ENCODE measurements at places on chromosomes 7 and 10. TPM values are rescaled to one million over a fixed set of nuclear protein-coding genes. Genes with fewer than 3 reads are reported as not detected.

GRCh38 chr7:24403557-24403956 lies 119.6 kb downstream of the NPY start:
- DNase-seq = no peak

Gene SEMA3C
- 193 TPM for total RNA-seq

GRCh38 chr10:32972929-32973328 lies 14.9 kb upstream of the ITGB1 start:
- DNase-seq = peak; percentile 46

Gene ACSL5
- total RNA-seq = 0.79 TPM

DNA sequence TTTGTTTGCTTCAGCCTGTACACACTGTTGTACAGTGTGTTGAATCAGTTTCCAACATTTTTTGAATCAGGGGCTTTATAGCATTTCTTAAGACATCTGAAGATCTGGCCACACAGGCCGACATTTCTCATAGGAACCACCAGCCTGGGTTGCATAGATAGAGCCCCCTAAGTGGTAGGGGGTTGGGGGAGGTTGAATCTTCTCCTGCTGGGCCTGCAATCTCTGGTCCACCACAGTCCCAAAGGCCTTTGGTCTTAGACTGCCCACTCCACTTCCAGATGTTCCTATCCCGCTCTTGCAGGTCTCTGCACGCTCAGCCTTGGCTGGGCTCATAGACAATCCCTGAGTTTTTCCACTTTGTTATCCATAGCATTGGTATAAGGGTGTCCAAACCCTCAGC lies 75.4 kb upstream of the HABP2 start:
- DNase-seq = no peak

DNA sequence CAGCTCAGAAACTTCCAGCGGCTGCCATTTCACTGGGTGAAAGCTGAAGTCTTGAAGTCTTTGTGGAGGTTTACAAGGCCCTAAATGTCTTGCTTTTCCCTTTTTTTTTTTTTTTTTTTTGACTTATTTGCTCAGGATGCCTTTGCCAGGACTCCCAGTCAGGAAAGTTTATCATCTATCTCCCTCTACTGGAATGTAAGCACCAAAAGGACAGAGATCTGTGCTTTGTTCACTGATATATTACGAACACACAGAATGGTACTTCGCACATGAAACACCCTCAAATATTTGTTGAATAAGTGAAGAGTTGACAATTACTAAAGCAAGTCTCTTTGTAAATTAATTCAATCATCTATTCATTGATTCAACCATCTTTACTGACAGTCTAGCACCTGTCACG lies 23.2 kb downstream of the ABCB4 start:
- no peak for DNase-seq

Gene ZPBP
- total RNA-seq = not detected

DNA sequence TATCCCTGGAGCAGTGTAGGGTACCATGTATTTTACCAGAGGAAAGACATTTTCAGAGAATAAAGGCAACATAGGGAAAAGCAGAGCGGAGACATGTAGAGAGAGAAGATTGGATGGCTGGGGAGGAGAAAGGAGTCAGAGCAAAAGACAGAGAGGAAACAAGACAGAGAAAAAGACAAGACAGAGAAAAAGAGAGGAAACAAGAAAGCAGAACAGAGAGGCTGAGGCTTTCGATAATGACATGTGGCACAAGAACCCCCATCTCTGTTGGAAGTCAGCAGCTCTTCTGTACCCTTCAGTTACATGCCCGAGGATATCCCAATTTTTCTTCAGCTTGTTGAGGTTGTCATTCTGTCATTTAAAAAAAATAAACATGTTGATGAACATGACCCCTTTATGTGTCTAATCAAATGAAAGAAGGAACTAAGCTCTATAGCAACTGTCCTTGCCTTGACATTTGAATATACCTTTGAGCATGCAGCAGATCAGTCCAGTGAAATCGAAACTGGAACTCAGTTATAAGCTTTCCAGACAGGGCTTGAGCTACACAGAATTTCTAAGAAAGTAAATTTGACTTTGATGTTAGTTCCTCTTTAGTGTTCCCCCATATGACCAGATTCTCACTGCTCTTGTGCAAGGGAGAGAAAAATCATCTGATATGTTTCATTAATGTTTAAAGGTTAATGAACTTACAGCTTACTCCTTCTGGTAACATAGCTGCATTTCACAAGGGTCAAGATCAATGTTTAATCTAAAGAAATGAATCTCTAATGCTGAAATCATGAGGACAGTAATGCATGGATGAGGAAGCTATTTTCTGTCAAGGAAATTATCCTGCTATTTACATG lies 75.1 kb upstream of the SP4 start:
- DNase-seq = no peak

GRCh38 chr10:111113961-111114757 lies 37.3 kb downstream of the ADRA2A start:
- DNase-seq = no peak

DNA sequence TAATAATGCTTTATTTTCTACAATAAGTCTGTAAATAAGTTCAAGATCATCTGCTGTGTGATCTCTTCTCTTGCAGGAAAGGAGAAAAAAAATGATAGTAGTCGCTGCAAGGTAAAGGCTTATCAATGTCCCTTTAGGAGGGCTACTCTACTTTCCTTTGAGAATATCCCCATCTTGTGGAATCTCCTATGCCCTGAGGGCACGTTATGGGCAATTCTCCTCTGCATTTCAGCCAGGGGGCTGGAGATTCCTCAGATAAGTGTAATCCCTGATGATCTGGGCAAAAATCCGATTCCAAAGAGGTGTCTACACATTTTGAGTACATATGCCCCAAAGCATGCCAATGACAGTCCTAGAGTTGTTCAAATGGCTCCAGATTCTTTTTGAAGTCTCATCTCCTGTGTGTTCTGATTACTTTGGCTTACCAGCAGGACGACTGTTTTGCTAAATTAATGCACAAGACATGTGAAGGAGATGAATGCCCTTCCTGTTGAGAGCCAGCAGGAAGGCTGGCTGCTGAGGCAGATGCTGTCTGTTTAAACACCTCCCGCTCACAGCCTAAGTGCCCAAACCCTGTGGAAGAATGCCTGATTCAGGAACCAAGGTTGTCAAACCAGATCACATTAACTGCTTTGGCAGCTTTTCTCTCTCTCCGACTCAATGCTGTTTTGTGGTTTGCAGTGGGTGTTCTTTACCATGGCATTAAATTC lies 171.2 kb upstream of the COL1A2 start:
- peak; percentile 64 for DNase-seq

Gene DRGX
- total RNA-seq = not detected

GRCh38 chr7:99142727-99143520 lies 984 bp downstream of the SMURF1 start:
- peak; percentile 85 for DNase-seq

Gene TLL2
- total RNA-seq = 7.6 TPM

Gene SFRP4
- total RNA-seq = 0.19 TPM

- no peak for DNase-seq
These were observed 57.1 kb downstream of the FAM107B start for GRCh38 chr10:14717552-14717951.

DNA sequence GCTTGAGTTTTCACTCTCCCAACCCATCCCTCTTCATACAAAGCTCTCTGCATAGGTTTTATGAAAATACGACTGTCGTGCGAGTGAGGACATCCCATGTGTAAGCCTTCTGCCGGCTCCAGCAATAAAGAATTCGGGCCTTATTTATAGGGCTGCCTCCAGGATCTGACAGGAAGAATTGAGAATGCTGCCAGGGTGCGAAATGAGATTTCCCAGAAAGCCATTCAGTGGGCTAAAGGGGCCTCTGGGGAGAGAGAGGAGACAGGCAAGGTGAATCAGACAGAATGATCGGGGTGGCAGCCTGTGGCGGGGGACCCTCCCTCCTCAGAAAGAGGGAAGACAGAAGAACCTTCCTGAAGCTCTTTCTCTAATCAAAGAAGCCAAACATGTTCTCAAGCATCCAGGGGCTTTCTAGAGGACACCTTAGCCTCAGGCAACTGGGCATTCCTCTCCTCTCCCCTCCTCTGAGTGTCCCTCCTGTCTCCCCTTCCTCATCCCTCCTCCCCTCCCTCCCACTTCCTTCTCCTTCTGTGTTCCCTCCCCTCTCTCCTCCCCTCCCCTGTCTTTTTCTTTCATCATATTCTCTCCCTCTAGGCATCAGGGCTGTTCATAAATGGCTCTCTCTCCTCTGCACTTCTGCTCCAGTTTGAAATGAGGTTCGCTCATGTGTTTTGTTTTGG lies 410.9 kb downstream of the TYW1 start:
- DNase-seq = no peak

GRCh38 chr7:122136639-122137245 lies 7.3 kb downstream of the AASS start:
- DNase-seq = no peak

- DNase-seq = peak; percentile 7
These were observed 1120.6 kb downstream of the SORCS1 start for GRCh38 chr10:106043863-106044262.

Gene CALHM3
- not detected for total RNA-seq

DNA sequence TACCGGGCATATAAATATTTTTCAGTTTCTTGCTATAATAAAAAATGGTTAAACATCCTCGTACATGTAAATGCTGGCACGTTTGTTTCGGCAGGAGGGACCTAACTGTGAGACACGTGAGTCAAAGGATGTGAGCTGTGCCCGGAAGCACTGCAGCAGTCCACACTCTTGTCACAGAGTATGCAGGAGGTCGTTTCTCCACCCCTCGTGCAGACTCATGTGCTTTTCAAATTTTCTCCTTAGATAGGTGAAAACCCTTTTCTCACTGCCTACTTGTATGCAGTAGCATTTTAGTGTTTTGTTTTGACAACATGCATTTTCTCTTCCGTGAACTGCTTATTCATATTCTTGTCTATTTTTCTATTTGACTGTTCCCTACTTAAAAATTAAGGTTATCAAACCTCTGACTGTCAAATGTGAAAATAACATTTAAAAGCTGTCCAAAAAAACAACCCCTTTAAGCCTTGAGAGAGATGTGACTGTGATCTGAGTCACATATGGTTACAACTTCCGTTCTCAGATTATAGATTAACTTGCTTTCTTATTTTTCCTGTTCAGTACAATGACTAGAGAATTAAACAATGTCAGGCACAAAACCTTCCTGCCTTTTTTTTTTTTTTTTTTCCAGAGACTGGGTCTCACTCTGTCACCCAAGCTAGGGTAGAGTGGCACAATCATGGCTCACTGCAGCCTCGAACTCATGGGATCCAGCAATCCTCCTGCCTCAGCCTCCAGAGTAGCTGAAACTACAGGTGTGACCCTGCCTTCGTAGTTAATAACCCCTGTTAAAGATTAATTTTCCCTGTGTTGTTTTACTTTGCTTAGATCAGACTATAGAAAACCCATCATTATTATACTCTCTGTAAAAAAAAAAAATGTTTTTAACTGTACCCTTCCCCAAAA lies 45.1 kb downstream of the DPY19L1 start:
- peak; percentile 55 for DNase-seq

GRCh38 chr10:104678658-104679057 lies 37.6 kb downstream of the SORCS3 start:
- no peak for DNase-seq

Gene KIAA1549
- total RNA-seq = 11.1 TPM

DNA sequence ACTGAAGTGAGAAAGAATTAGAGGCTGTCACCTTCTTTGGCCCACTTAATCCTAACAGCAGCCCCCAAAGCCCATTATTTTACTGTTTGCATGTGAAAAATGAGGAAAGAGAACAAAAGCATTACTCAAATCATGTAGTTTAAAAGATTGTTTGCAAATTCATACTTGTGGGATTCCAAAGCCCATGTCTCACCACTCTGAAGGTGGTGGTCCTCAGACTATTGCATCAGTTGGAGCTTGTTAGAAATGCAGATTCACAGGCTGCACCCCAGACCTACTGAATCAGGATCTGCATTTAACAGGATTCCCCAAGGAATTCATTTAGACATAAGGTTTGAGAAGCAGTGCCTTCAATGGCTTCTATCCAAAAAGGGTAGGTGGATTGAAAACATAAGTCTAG lies 93.7 kb upstream of the PDE1C start:
- DNase-seq = peak; percentile 71

DNA sequence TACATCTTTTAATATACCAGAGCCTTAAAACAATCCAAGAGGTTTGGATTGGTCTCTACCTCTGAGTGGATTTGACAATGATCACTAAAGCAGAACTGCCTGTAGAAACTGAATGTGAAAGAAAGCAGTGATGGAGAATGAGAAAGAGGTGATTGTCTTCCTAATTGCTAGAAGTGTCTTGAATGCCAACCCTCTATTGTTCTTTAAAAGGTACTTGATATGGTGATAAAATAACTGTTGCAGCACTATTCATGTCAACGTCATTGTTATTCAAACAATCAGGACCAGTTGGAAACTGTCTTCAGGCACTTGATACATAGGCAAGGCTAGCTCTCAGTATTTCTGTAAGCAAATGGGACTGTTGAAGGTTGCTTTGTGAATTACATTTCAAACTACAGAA lies 47.9 kb upstream of the ITPRID1 start:
- DNase-seq = no peak

- no peak for DNase-seq
These were observed 33.1 kb downstream of the RCC1L start for GRCh38 chr7:75040512-75040911.

DNA sequence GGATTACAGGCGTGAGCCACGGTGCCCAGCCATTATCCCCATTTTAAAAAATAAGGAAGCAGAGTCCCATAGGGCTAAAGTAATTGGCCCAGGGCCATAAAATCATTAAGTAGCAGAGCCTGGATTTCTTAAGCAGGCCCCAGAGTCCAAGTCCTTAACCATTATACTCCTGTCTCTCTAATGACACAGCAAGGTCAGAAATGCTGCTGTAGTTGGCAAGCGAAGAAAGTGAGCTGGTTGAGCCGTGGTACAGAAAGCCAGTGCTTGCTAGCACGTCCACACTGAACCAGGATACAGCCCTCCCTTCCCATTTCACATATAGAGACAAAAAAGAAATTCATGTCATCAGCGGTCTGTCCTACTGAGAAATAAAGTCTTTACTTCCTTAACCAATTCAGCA lies 562.7 kb downstream of the GALNT17 start:
- no peak for DNase-seq

DNA sequence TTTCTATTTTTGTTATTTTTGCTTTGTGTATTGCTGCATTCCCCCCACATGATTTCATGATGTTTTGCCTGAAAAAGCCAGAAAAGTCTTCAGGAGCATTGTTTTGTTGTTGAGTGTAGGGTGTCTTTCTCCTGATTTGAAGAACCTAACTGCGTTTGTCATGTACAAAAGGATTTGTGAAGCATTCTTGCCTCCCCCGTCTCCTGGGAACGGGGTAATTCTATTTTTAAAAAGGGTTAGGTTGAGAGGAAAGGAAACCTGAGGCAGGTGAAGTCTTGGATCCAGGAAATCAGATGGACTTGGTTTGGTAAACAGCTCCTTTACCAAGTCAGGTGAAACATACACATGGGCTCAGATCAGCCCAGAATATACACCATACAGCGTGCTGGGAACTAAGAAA lies 26.0 kb upstream of the BTBD16 start:
- no peak for DNase-seq

Gene FFAR4
- not detected for total RNA-seq

- peak; percentile 9 for DNase-seq
These were observed 483.9 kb downstream of the AUTS2 start for GRCh38 chr7:70082099-70082611.

DNA sequence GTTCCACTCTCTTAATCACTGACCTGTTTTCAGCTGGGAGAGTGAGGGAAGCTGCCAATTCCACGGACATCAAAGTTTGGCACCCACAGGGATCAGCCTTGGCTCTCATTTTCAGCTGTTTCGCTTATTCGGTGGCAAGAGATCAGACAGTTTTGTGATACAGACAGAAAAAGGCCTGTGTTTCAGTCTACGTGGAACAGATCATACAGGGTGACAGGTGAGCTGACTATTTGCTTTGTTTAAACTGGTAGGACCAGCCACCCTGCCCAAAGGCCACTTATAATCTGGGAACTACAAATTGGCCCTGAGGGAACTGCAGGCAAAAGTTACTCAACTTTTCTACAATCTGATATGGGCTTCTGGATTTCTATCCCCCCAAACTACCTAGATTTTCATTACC lies 128.6 kb downstream of the ZNF467 start:
- DNase-seq = no peak

Measured in astrocyte (in vitro differentiated cells and primary cell).